Caudate nucleus (tissue), 63 donors: ENCODE measurements at places on chromosomes 4 and X.

GRCh38 chr4:26161030-26161824 lies 159.6 kb upstream of the RBPJ start:
- no peak for DNase-seq

DNA sequence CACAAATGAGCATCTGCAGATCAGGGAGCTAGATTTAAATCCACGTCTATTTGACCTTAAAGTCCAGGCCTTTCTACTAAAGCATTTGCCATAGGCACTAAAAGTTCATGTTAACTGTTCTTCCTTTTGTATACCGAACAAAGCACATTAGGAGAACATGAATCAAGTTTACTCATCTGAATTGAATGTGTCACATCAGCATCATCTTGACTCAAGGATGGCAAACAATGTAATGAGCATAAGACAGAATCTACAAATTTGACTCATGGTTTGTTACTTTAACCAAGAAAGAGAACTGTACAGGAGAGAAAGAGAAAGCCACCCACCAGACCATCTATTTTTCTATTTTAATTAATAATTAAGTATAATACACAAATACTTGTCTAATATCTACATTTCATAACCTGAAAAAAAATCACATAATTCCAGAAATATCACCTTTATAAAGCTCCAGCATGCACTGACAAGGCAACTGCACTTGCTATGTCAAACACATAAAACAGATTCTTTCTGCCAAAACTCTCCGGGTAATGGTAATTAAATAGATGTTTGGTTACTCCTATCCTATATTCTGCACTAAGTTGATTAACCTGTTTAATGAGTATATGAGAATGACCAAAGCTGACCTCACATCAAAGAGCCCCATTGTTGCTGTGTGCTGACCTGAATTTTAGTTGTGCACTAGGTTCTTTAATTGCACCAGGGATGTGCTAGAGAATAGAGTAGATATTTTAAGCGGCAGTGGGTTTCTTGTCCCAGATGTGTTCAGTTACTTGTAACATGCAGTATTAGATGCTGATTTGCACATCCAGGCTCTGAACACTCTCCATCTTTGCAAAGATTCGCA lies 42.5 kb upstream of the LEF1 start:
- no peak for DNase-seq

DNA sequence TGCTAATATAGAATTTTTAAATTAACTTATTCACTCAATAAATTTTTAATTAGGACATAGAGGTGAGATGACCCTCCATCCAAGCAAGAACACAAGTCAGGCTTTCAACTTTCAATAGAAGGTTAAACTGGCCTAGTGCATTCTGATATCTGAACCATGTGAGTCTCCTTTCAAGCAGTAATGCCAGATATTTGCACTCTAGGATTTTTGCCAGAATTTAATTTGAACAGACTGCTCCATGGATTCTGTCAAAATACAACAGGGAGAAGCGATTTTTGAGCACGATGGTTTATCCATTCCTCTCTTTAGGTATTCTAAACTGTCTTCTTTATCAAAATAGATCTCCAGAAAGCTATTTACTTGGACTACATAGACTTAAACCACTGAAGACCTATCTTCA lies 72.0 kb upstream of the DCLK2 start:
- no peak for DNase-seq

DNA sequence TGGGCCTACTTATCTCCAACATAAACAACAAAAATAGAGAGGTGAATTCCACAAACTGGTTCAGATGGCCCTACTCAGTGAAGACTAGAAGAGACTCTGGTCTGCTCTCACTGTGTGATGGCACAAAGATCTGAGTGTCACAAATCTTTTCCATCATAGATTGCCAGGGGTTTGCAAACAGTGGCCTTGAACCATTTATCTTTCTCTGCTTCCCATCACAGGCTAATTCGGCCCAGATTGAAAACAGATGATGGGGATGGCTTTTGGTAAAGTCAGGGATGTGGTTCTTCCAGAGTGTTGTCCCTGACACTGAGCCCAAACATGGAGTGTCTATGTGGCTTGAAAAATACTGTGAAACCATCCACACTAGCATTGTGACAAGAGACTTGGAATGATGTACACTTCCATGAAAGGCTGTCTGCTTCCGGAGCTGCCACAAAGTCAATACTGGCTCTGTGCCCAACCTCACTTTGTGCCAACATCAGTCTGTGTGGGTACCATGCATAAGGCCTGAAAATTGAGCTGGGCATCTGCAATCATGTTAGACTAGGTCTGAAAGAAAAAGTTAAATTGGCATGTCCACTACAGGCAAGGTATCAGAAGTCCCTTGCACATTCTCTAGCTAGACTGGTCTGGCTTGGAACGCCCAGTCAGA lies 25.2 kb upstream of the PLAC1 start:
- no peak for DNase-seq

DNA sequence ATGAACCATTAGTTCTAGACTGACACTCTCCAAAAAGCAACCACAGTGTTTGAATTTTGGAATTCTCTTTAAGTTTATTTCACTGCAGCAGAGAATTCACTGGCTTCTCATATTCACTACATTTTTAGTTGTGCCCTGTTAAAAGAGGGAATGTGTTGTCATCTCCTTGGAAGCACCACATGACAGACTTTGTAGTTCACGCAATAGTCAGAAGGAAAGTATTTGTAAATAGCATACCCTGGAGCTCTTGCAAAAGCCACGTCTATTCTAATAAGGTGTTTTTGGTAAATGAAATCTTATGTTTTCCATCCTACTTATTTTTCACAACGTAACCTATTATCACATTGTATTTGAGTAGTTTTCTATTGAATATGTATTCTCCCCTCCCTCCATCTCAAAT lies 25.8 kb downstream of the DOCK11 start:
- no peak for DNase-seq

GRCh38 chr4:154417373-154417673 lies 74.3 kb downstream of the DCHS2 start:
- DNase-seq = no peak

GRCh38 chr4:87353592-87353991 lies 30.9 kb upstream of the HSD17B13 start:
- no peak for DNase-seq

DNA sequence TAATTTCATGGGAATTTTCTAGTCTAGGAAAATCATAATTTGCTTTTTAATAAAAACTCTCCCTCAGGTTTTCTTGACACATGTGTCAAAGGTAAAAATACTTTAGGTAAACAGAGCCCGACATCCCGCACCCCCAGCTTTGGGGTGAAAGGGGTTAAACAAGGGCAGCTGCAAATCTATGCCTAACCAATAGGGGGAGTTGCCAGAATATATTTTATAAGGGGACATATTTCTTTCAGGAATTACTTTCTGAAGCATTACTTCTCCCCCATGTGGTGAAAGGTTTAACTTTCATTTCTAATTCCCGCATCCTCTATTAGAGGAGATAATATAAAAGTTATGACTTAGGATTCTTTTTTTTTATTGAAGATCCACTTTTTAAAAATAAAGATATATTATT lies 53.9 kb upstream of the HEPH start:
- no peak for DNase-seq

GRCh38 chr4:122003335-122003734 lies 51.5 kb upstream of the TRPC3 start:
- DNase-seq = no peak

DNA sequence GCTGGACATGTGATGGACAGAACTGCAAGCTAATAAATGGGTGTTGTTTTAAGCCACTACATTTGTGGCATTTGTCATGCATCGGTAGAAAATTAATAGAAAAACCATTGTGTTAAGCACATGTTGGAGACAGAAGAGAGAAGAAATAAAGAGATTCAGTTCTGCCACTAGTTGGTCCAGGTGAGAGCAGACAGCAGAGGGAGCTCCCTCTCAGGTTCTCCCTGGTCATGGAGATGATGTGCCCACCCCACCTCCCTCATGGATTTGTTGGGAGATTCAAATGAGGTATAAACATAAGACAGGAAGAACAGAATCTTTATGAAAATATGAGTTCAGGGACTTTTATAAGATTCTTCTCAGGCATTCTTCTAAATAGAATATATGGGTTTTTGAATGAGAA lies 36.8 kb upstream of the OCIAD2 start:
- DNase-seq = no peak

- DNase-seq = no peak
Measured at GRCh38 chr4:150310159-150310895, 232.1 kb downstream of the DCLK2 start.

GRCh38 chr4:61428950-61429349 lies 228.8 kb downstream of the ADGRL3 start:
- no peak for DNase-seq
